ENCODE measurements at places on chromosomes 1 and 21.
A peak's percentile ranks its signal among the peaks of the same experiment; 100 is the strongest.

DNA sequence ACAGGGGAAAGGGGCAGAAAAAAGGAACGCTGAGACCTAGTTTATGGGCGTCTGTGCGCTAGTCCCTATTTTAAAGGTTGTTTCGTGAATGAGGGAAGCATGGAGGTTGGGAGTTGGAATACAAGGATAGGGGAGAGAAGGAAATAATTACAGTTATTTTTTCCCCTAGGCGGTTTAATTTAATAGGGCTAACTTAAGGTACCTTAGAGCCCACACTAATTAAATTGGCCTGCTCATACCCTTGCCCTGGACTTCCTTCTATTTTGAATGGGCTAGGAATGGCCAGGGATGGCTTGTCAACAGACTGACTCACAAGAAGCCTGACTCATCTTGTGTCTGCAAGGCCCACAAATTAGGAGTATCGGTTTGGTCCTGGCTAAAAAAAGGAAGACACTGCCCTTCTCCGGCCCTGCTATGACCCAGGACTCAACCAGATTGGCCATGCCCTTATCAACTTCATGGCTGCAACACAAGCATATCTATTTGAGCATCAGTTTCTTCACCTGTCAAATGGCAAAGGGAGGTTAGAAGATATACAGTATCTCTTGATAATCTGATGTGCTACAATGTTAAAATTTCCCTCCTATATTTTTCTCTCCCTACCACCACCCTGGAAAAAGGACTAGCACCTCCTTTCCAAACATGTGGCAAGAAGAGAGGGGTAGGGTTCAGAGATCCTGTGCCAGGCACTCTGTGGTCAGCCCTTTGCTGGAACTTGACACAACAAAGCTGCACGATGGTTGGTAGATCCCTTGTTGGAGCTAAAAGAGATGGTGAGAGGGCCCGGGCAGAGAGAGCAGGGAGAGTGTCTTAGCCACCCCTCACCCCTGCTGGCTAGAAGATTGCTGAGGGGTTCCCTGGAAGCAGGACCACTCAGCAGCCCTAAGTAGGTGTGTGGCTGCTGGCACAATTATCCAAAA, 2.2 kb upstream of the SSBP3 start:
- DNase-seq: no peak

GRCh38 chr1:244074559-244075171, 23.6 kb downstream of the ZBTB18 start:
- peak; percentile 43 for DNase-seq

DNA sequence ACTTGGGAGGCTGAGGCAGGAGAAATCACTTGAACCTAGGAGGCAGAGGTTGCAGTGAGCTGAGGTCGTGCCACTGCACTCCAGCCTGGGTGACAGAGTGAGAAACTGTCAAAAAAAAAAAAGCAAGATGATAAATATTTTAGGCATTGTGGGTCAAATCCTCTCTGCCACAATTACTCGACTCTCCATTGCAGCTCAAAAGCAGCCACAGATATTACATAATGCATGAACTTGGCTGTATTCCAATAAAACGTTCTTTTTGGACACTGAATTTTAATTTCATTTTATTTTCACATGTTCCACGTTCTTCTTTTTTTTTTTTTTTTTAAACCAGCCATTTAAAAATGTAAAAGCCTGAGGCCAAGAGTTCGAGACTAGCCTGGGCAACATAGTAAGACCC, 69.4 kb downstream of the TCP10L start:
- DNase-seq: no peak

DNA sequence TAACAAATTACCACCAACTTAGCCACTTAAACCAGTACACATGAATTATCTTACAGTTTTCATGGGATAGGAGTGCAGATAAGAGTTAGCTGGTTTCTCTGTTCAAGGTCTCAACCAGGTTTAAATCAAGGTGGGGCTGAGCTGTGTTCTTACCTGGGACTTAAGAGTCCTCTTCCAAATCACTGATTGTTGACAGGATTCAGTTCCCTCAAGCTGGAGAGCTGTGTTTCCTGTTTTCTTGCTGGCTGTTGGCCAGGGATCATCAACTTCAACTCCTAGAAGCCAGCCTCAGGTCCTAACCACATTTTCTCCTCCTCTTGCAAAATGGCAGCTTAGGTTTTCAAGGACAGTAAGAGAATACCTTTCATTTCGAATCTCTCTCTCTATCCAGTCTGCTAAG, 123.8 kb upstream of the CHRM3 start:
- no peak for DNase-seq

DNA sequence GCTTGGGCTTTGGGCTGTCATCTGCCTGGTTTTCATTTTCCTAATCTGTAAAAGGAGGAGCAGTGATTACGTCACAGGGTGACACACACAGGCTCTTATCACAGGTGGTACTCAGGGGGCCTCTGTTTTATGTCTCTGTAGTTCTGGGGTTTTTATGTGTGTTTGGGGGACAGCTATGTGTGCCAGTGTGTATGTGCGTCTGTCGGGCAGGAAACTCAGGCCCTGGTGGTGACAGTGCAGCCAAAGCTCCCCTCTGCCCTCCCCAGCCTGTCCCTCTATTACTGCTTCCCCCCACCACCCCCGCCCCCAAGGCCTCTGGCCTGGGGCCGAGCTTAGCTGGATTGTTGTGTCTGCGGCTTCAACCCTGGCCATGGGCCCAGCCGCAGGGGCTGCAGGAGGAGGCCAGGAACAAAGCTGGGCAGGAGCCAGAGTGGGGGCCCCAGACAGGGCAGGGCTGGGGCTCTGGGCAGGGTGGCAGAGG, 13.3 kb downstream of the MFAP2 start:
- no peak for DNase-seq

GRCh38 chr1:89972024-89972423, 22.9 kb upstream of the ZNF326 start:
- DNase-seq: no peak

GRCh38 chr21:26967062-26967913, at the start of gene ADAMTS5:
TSS of gene ADAMTS5 (minus strand) at chr21:26967088. CDS start at chr21:26966391, 697 bp downstream.
- no peak for DNase-seq

DNA sequence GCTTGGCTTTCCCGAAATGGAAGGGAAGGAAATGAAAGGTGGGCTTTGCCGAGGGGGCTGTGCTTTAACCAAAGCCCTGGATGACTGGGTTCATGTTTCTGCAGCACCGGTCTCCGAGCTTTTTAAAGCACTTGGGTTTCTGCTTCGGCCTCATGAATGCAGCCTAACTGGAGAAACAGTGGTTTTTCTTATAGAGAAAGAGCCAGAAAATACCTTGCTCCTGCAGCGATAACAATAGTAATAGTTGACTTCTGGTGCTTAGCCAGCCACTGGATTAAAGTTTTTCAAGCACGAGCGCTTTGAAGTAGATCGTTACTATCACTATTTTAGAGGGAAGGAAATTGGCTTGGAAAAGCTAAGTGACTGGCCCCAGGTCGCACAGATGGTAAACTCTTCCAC, 500 bp upstream of the DOCK7 start:
- DNase-seq: no peak

DNA sequence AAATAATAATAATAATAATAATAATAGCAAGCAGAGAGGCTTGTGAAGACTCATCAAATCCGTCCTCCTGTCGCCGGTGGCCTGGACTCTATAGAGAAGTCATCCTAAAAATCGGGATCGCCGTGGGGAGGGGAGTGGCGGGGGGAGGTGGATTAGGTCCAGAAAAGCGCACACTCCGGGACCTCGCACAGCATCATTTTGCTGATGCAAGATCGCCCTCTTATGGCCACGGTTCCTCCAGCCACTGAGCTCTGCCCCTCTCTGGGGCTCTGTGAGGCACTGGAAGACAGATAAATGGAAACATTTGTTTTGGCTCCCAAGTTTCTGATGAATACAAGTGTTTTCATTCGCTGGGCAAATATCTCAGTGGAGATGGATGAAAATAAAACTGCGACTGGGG, 612.0 kb downstream of the MATN1 start:
- DNase-seq: no peak

DNA sequence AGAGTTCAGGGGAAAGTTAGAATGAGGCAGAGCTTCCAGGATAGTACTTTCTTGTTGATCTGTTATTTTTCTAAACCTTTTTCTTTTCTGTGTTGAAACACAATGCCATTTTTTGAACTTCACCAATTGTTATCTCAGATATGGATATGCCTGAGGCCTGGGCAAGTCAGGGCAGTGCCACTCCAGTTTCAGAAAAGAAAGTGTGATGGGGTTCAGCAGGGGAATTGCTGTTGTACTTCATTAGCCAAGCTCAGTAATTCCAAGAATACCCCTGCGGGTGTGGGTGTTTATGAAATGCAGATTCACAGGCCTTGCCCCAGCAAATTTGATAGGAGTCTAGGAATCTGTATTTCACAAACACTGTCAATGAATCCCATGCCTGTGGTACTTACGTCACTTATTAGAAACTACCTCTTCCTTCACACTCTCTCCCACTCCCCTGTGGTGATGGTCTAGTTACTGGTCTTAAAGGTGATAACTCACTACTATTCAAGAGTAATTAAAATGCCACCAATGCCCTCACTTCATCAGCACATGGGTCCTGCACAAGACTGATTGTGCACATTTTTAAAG, 142.3 kb downstream of the PBX1 start:
- no peak for DNase-seq

DNA sequence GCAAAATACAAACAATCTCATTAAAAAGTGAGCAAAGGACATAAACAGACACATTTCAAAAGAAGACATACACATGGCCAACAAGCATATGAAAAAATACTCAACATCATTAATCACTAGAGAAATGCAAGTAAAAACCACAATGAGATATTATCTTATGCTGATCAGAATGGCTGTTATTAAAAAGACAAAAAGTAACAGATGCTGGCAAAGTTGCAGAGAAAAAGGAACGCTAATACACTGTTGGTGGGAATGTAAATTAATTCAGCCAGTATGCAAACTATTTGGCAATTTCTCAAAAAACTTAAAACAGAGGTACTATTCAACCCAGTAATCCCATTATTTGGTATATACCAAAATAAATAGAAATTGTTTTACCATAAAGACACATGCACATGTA, 32.2 kb upstream of the TNFSF18 start:
- no peak for DNase-seq

GRCh38 chr1:47814612-47815395, 182.4 kb downstream of the TRABD2B start:
- DNase-seq: no peak

GRCh38 chr1:197277166-197277565, 9.1 kb downstream of the CRB1 start:
- DNase-seq: no peak

GRCh38 chr21:39845571-39846130, 21.6 kb upstream of the PCP4 start:
- no peak for DNase-seq

GRCh38 chr1:73626326-73626725, 571.6 kb downstream of the LRRIQ3 start:
- DNase-seq: no peak

GRCh38 chr1:163346326-163346870, 24.6 kb downstream of the NUF2 start:
- no peak for DNase-seq

DNA sequence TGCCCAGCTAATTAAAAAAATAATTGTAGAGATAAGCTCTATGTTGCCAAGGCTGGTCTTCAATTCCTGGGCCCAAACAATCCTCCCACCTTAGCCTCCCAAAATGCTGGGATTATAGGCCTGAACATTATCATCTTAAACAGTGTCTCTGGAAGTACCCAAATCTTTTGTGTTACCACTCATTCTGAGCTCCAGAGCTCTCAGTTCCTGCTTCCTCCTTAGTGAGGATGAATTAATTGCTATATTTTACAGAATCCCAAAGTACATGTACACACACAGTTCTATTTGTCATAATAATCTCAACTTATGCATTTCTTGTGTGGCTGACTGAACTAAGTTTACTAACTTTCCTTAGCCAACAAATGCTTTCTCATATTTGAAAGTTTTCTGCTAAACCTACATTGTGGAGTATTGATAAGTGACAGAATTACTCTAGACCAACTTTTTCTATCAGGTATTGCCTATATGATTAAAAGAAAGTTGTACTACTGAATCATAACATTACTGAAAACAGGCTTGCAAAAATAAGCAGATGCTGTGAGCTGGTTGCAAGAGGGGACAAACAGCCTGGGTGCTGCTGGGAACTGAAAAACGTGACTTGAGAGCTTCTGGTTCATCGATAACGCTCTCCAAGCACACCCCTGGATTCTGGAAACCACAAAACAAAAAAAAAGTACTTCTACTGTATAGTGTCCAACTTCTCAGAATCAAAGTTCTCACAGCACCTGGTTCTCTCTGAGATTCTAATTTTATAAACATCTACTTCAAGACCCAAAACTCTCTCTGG, 15.3 kb downstream of the VAV3 start:
- no peak for DNase-seq

GRCh38 chr21:36415375-36415774, 30.2 kb downstream of the CHAF1B start:
- no peak for DNase-seq

DNA sequence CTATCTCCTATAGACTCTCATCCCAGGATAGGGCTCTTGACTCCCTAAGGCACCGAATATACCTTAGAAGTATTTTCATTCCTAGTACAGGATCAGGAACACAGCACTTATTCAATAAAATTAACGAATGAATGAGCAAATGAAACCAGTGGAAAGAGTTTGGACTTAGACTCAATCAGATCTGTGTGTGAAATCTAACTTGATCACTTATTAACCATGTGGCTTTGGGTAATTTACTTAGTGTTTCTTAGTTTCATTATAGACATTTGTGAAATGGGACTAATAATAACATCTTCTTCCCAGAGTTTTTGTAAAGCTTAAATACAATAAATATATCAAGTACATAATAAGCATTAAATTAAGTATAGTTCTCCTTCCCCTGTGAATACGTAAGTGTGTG, 230.1 kb downstream of the ADGRL2 start:
- no peak for DNase-seq

- no peak for DNase-seq
Observed at GRCh38 chr1:29860056-29860455, 623.7 kb downstream of the PTPRU start.

- no peak for DNase-seq
Observed at GRCh38 chr1:6824665-6825368, 39.6 kb downstream of the CAMTA1 start.

- no peak for DNase-seq
Observed at GRCh38 chr1:162704673-162705424, 72.6 kb downstream of the DDR2 start.

GRCh38 chr1:180528868-180529470, 26.6 kb upstream of the ACBD6 start:
- no peak for DNase-seq

DNA sequence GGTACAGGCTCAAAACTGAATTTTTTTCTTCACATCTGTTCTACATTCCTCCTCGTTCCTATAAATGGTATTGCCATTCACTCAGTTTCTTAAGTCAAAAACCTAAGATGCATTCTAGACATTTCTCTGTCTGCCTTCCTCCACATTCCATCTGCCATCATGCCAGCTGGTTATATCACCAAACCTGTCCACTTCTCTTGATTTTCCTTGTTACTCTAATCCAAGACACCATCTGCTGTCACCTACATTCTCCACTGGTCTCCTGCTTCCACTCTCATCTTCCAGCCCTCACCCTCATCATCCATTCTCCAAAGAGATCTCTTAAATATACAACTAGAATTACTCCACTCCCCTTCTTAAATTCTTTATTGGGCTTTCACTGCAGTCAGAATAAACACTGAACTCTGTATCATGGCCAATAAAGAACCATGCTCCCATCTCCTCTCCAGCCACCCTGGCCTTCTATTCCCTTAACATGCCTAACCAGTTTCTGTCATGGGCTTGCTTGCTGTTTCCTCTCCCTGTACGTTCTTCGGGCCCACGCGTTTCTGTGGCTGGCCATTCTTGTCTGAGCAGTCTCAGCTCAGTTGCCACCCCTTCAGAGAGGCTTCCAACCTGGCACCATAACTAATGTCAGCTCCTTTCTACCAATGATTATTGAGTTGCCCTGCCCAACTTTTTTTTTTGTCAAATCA, 278.3 kb downstream of the ST6GALNAC3 start:
- DNase-seq: no peak
